Glutamatergic neuron (in vitro differentiated cells): ENCODE measurements at places on chromosomes 2 and 18.

GRCh38 chr2:178386986-178387597 lies 63.9 kb downstream of the PRKRA start:
- no peak for DNase-seq

DNA sequence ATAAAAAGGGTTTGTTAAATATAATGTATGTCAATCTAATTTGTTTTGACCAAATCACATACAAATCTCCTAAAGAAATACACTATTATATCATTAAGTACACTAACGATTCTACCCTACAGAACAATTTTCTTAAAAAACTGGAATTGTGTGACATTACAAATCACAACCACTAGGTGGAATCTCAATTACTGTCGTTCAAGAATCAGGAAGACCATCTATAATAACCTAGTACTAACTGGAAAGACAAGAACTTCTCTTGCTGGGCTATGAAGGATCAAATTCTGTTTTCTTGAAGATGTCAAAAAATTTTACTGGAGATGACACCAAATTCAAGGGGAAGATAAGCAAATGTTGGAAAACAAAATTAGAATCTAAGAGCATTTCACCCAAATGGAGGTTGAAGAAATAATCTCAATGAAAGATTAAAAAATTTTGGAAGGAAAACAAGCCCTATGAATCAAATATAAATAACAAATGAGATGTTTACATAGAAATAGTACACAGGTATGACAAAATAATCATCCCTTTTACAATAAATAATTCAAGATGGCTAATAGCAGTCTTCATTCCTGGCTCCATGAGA lies 110.9 kb downstream of the STK39 start:
- no peak for DNase-seq

- DNase-seq: no peak
Measured at GRCh38 chr2:45888641-45889040, 237.2 kb downstream of the PRKCE start.

- DNase-seq: peak; percentile 53
Measured at GRCh38 chr2:105287692-105288091, 41.8 kb downstream of the TGFBRAP1 start.

- DNase-seq: no peak
Measured at GRCh38 chr18:79818631-79819030, 20.9 kb downstream of the KCNG2 start.

DNA sequence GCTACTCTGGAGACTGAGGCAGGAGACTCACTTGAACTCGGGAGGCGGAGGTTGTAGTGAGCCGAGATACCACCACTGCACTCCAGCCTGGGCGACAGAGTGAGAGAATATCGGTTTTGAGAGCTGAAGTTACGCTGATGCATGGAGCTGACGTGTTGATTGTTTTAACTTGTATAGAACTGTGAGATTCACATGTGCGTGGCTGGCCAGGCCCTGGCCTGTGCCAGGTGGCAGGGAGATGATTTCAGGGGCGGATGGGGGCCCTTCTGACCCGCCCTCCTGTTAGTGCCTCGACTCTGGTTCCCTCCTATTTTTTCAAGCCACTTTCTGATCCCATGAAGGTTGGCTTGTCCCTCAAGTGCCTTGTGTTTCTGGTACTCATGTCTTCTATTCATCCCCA lies 25.7 kb downstream of the GATA6 start:
- DNase-seq: no peak

DNA sequence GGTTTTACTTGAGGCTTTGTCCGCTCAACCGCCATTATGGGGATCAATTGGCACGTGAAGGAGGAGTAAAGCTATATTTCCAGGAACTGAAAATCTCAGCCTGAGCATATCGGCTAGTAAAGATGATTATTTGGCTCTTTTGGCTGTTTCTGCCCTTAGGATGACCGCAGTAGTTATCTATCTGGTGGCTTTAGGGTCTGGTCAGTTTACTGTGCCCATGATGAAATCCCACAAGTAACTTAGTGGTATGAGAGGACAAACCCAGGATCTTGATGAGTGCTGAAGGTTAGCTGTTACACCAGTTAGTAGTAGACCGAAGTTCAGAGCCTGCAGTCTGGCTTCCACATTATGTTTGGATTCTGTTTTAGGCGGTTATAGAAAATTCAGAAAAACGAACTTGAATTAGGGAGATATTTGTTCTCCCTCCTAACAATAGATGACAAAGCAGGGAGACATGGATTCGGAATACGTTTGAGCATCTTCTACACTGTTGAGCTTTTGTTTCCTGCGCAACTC lies 1.2 kb downstream of the MAT2A start:
- no peak for DNase-seq

DNA sequence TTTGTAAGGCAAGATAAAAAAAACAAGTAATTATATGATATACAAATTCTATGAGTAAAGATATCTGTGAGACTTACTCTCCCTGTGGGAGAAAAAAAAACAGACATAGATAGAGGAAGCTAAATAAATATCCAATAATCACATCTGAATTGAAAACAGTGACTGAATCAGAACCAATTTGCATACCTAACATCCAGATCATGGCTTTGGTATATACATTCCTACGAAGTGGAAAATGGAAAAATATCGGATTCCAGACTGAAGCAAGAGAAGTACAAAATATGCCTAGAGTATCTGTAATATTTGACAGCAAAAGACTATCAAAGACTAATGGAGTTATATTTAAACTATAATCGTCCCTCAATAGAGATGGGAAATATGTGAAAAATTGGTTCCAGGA lies 1108.1 kb upstream of the CHAC2 start:
- no peak for DNase-seq

DNA sequence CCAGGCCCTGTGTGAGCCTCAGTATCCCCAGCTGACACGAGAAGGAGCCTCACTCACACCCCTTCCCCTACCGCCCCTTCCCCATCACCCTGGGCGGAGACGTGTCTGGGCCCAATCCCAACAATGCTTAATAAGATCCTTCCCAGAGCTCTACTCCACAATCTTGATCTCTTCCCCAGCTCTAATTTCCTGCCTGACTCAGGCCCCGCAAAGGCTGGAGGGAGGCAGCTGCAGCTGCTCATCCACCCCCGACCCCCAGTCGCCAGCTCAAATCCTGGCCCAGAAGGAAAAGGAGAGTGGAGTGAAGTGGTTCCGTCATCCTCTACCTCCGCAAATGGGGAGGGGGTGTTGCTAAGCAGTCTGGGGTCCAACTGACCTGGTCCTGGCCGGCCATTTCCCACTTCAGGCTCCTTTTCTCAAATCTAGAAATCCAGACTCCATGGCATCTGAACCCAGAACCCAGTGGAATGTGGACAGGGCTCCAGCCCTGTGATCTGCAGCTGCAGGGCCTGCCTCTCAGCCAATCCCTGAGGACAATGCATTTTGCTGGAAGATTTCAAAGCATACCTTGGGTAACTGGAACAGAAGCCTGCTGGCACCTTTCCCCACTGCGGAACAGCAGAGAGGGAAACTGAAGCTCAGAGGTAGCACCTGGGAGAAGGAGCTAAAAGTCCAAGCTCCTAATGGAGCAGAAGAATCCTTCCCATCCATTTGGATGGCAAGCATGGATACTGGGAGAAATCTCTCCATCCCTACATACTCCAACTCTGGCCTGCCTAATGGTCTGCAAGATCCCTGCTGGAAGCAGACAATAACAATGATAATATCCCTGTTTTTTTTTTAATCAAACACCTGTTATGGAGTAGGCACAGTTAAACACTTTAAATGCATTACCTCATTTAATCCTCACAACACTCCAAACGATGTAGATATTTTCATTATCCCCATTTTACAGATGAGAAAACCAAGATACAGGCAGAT lies 5.6 kb upstream of the TNS1 start:
- no peak for DNase-seq

DNA sequence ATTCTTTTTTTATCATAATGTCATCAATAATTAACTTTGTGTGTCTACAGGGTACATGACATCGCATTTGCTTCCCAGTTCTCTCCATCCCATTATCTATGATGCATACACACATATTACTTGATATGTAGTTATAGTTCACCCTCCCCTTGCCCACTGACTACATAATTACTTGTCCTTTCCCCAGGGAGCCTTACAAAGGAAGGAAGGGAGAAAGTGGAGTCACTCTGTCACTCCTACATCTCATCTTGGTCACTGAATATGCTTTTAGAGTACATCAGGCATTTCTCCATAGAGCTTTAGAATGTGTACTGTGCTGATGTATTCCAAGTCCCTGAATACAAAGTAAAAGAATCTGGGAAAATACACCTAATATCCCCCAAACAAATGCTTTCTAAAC lies 6.0 kb upstream of the DTNA start:
- no peak for DNase-seq

DNA sequence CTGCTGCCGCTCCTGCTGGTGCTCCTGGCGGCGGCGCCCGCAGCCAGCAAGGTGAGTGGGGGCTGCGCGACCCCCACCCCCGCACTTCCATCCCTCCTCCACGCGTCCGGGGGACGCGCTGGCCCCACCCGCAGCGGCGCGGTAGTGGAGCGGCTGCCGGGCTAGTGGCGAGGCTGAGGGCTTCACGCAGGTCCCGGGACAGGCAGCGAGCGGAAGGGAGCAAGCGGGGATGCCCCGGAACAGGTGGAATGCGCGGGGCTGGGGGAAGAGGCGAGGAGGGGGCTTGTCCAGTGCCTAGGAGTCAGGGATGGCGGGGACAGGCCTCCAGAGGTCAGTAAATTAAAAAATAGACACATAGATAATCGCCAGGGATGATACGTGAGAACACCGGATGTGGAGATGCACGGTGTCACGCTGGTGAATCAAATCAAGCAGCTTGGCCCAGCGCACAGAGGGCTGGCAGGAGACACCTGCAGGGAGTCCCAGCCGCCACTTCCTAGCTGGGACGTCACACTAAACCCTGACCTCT lies 403 bp downstream of the COL4A3 start:
- DNase-seq: no peak

DNA sequence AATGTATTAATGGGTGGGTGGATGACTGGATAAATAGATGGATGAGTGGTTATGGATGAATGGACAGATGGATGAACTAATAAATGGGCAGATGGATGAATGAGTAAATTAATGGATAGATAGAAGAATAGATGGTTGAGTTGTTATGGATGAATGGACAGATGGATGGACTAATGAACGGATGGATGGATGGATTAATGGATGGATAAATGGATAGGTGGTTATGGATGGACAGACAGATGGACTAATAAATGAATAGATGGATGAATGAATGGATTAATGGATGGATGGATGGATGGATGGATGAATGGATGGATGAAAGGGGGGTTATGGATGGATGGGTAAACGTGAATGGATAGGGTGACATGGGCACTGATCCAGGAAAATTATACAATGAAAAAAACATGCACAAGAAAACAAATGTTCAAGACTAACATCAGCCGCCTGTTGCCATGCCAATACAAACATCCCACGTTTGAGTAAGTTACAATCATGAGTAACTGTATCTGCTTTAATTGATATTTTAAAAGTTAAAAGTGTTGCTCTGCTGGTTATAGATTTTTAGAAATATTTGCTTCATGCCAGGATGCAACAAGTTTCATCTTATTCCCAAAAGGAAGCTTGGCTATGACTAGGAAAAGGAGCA lies 20.8 kb downstream of the PXDN start:
- DNase-seq: no peak

- peak; percentile 21 for DNase-seq
Measured at GRCh38 chr2:77521931-77522470, at the start of gene LRRTM4. Gene LRRTM4, minus strand, starts transcription at chr2:77522376.

DNA sequence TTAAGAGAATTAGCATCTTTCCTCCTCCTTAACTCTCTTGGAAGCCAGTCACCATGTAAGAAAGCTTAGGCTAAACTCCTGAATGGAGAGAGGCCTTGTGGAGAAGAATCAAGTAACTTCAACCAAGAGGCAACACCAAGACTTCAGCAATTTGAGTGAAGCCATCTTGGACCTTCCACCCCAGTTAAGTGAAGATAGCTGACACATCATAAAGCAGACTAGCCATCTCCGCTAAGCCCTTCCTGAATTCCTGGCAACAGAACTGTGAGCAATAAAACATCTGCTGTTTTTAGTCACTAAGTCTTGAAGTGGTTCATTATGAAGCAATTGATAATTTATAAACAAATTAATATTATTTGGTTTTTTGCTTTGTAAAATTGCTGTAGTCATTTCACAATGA lies 1.5 kb upstream of the ZNF397 start:
- no peak for DNase-seq

DNA sequence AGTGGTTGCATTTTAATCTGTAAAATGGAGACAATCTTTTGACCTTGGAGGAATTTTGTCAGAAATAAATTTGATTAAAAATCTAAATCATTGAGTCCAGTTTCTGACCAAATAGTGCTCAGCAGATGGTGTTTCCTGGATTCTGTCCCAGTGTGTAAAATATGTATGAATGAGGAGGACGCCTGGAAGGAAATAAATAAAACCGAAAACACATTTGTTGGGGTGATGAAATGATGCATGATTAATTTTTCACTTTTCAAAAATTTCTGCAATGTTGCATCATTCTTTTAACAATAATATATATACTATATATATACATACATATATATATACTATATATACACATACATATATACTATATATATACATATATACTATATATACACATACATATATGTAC lies 261.1 kb upstream of the TRIB2 start:
- no peak for DNase-seq

DNA sequence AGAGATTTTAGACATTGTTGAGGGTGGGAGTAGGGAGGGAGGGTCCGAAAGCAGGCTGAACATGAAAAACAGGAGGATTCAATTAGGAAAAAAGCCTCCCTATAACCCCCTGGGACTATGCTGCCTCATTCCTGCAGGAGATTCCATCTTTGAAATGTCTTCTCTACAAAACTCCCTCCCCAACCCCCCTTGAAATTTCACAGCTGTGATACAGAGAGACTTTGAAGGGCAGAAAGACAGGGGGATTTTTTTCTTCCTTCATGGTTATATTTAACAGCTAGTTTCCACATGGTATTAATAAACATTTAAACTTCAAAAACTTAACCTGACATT lies 57.6 kb downstream of the TRIB2 start:
- no peak for DNase-seq

DNA sequence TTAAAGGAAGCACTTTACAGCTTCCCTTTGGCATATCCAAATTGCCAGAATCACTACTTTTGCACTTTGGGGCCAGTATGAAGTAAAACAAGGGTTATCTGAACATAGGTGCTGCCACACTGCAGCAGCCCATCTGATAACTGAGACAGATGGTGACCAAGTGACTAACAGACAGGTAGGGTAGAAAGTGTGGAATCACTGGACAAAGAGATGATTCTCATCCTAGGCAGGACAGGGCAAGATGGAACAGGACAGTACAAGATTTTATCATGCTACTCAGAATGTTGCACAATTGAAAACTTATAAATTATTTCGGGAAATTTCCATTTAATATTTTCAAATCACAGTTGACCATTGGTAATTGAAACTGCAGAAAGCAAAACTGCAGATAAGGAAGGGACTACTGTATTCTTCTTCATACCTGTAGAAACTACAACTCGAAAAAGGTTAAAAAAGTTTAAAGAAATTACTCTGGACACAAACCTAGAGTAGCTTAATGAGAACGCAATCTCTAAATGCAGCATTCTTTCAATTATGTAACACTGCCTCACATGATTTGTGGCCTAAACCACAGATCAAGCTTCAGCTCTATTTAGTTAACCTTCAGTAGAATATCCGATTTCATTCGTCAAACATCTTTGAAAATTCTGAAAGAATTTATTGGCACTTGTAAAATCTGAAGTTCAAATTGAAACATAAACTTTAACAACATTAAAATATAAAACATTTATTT lies 31.4 kb downstream of the HEATR5B start:
- DNase-seq: no peak

GRCh38 chr18:51300912-51301311 lies 103.4 kb upstream of the MEX3C start:
- no peak for DNase-seq

GRCh38 chr18:10085416-10085815 lies 171.6 kb downstream of the VAPA start:
- no peak for DNase-seq

GRCh38 chr2:214628091-214628490 lies 181.4 kb downstream of the BARD1 start:
- no peak for DNase-seq
